HepG2 (cell line): ENCODE measurements at places on chromosomes 3 and 15.

DNA sequence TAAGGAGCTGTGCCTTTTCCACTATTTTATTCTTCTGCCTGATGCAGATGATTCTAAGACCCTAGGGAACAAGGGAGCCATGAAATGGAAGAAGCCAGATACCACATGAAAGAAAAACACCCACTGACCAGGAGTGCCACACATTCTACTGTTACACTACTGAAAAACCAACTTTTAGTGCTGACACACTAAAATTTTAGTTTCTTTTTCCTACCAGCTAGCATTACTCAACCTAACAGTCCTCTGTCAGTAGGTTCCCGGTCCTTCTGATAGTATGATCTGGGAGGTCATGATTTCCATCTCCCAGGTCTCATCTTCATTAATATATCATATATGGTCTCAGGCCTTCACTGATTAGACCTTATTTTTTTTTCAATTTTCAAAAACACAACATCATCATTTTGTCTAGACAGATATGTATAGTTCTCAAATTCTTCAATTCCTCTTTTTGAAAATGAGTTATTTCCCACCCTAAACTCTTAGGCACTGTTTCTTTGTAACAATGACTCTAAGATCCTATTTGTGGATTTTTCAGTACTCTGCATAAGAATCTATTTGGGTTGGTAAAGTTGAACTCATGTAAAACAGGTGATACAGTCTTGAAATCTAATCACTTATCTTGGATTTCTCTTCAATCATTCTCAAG is 321.8 kb downstream of the CTNNB1 start:
- no peak for DNase-seq

GRCh38 chr3:69250014-69250413 is 127.6 kb upstream of the LMOD3 start:
- no peak for DNase-seq

DNA sequence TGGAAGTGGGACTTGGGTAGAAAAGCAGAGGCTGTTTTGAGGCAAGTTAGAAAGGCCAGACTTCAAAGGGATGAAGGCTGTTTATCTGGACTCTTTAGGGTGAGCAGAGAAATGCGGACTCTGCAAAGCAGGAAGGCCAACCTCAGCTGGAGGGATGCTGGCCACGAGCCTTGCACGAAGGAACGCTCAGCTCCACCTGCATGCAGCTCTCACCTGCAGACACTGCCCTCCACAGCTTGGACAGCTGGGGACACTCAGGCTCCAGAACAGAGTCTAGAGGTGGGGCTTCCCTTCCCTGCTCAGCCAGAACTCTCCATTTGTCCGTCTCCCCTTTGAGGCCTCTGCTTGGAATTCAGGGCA is 229.7 kb downstream of the ADAMTS17 start:
- no peak for DNase-seq

GRCh38 chr15:98433346-98433745 is 215.0 kb upstream of the IGF1R start:
- DNase-seq: no peak

- no peak for DNase-seq
These were observed 10.2 kb downstream of the EDEM1 start for GRCh38 chr3:5197470-5198312.

GRCh38 chr15:83010709-83011270 is 649 bp downstream of the C15orf40 start:
- DNase-seq: peak; percentile 62

- DNase-seq: no peak
These were observed 6.6 kb upstream of the POLQ start for GRCh38 chr3:121552379-121552778.

DNA sequence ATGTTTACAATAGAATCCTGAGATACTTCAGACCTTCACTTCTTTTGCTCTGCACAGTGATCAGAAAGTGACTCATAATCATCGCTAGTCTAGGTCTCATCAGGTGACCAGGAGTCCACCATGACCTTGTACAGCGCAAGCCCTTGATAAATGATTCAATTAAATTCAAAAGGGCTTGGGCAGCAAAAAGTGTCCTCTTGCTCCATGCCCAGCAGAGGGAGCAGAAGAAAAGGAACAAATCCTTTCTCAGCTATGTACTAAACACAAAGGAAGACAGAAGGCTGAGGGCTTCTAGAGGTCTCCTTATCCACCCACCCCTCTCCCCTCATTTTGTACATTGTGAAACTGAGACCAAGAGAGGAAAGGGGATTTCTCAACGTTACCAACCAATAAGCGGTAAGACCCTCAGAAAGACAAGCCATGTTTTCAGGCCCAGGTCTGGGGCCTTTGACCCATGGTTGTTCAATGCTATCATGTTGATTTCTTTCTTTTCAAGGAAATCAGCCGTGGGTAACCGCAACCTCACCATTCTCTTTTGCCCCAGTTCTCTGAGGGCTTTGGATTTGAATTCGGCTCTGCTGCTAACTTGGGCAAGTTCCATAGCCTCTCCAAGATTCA is 74.8 kb downstream of the AQP9 start:
- peak; percentile 14 for DNase-seq

DNA sequence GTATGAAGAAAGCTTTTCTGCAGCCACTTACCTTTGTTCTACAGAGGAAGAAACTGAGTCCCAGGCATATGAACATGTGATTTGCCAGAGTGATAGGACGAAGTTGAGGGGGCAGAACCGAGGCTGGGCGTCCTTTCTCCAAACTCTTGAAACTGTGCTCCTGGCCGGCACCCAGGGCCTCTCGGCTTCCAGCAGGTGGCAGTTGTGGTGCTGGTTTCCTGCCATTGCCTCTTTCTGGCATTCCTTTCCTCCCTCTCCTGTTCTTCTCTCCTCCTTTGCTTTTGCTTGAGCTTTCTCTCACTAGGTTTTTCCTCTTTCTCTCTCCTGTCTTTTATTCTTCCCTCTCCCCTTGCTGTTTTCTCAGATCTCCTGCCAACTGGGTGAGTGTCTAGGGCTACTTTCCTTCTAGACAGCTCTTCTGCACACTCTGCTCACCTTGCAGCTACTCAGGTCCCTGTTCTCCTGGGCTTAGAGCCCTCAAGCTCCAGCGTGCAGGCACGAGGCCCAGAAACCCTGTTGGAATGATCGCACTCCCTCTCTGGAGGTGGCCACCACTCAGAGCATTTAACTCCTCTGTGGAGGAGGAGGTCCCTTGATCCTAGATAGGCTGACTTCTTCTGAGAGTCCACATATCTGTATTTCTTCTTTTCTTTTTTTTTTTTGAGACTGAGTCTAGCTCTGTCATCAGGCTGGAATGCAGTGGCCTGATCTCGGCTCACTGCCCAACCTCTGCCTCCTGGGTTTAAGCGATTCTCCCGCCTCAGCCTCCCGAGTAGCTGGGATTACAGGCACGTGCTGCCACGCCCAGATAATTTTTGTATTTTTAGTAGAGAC is 26.2 kb downstream of the TRAK1 start:
- DNase-seq: no peak

DNA sequence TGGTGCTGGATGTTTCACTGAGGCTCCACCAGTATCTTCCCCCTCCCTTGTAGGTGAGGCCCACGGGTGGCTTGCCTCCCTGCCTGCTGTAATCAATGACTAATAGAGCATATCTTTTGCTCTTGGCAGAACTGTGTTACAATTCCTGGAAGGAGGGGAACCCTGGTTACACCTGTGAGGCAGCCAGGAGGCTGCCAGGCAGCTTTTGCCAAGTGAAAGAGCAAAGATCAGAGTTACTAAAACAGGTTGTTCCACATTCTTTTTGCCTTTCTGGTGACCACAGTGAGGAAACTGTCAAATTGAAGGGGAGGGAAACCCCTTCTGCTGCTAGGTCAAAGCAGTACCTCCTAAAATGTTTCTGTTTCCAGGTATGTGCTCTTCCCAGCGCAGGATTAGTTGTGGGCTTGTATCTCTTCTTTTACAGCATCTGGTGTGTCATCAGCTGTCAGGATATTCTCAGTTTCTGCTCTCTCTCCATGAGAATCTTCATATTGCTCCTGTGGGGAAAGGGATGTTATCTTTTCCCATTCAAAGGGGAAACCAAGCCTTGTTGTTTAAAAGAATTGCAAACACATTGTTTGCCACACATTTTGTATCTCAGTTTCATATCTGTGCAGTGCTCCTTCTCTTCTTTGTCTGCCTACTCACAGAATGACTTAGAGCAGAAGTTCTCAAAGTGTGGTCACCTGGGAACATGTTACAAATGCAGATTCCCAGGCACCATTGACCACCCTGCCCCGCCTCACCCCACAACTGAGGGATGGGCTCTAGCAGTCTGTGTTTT is 137.4 kb upstream of the UMPS start:
- DNase-seq: no peak

- DNase-seq: peak; percentile 43
These were observed 19.4 kb upstream of the UBE2E2 start for GRCh38 chr3:23183731-23184130.

DNA sequence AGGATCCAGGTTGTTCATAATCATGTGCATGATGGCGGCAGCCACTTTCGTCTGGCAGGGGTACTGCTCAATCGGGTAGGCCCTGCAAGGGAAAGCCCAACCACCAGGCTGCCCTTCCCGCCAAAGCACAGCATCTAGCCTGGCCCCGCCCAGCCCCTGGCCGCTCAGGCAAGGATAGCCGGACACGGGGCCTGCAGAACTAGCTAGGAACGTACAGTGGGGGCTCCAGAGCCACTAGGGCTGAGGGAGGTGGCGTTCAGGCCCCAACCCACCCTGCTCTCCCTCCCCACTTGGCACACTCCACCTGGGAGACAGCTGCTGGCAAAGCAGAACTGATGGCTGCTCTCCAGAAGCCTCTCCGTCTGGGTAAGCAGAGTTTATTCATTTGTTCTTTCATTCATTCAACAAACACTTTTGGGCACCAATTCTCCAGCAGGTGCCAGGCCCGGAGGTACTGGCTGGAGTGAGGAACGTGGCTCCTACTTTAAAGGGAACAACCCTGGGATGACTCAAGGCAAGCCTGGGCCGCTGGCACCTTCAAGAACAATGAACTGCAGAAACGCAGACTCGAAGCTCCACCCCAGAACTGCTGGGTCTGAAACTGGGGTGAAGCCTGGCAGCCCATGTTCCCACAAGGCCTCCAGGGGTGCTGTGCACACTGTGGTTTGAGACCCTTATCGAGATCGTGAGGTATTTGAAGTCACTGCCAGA is 7.8 kb downstream of the UROC1 start:
- no peak for DNase-seq

DNA sequence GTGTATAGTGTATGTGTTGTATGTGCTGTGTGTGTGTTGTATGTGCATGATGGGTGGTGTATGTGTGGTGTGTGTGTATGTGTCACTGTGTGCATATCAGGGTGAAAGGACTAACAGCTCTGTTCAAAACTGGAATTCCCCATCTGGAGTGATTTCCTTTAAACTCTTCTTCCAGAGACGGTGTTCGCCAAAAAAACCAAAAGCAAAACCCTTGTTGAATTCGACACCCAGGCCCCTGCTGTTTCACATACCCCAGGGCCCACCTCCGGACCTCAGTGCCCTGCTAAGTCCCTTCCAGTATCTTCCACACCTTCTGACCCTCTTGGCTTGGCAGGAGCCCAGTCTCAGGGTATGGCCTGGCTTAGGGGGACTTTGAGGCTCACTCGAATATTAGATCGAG is 44.9 kb upstream of the SEC13 start:
- no peak for DNase-seq

GRCh38 chr3:189689625-189690024 is 58.4 kb downstream of the TP63 start:
- no peak for DNase-seq

DNA sequence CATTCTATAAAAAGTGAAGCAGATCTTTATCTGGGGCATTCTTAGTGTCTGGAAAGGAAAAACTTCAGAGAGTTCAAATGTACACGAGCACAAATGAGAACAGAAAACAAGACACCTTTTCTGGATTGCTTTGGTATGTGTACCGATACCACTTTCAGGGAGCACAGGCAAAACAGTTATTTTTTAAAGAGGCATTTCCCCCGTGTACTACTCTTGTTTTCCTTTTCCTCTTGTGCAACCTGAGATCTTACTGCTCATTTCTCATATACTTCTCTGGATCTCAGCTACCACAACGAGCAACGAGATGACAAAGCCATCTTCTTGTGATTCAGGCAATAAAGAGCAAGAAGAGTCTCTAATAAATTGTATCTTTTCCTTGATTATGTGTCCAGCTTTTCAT is 463.6 kb downstream of the SHQ1 start:
- DNase-seq: no peak

- DNase-seq: no peak
These were observed 2.3 kb downstream of the BNC1 start for GRCh38 chr15:83282141-83282540.

DNA sequence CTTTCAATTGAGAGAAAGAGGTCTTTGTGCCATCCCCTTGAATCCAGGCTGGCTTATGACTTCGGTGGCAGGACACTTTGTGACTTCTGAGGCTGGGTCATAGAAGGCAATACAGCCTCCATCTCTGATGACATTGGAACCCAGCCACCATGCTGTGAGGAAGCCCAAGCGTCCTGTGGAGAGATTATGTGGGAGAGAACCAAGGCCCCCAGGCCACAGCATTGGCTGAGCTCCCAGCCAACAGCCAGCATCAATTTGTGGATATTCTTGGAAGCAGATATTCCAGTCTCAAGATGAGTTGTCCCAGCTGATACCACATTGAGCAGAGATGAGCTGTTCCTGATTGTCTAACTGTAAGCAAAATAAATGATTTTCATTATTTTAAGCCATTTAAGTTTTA is 12.7 kb upstream of the XIRP1 start:
- no peak for DNase-seq
